NCI-H345 (cell line): ENCODE measurements at places on chromosomes 12 and 14.

- no peak for DNase-seq
These were observed 6.0 kb downstream of the LTB4R start for GRCh38 chr14:24317141-24317928.

DNA sequence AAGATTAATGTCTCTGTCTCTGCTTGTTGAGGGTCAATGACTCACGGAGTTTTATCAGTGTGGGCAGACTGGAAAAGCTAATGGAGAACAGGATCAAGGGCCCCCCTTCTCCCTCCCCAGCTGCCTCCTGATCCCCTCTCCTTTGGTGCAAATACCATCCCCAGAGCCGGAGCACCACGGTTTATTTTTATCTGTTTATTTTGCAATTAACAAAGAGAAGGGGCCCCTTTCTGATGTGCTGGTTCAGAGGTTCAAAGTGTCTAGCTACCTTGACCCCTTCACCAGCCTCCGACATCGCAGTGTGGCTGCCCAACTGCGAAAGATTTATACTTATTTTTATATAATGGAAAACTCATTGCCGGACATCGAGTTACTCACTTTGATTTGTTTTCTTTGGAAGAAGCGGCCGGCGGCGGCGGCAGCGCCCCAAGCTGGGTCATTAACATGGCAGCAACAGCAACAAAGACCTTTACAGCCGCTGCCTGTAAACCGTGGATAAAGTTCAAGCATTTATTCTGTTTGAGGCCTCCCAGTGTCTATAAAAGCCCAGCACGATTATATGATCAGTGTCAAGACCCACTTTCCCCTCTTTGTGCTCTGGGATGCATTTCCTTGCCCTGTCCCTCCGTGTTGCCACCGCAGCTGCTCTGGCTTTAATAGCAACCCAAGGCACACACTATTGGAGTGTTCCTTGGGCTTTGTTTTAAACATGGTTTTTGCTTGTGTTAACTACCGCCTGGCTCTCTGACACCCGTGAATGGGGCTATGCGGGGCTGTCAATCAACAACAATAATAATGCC lies 47.4 kb upstream of the PARP11 start:
- no peak for DNase-seq

DNA sequence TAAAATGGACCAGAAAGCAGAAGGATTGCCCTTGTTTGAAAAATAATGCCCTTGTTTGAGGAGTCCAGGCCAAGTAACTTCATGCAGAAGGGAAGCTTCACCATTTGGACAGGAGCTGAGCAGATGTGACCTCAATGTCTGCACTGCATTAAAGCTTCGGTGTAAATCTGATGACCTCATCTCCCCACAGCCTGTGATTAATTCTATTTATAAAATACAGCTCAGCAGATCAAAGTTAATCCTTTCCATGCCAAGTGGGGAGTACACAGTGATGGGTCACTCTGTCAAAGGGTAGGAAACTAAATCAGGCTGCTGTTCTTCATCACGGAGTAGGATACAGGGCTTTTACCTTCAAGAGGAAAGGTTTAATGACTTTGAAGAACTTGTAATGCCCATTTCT lies 533.7 kb downstream of the RPS29 start:
- no peak for DNase-seq

DNA sequence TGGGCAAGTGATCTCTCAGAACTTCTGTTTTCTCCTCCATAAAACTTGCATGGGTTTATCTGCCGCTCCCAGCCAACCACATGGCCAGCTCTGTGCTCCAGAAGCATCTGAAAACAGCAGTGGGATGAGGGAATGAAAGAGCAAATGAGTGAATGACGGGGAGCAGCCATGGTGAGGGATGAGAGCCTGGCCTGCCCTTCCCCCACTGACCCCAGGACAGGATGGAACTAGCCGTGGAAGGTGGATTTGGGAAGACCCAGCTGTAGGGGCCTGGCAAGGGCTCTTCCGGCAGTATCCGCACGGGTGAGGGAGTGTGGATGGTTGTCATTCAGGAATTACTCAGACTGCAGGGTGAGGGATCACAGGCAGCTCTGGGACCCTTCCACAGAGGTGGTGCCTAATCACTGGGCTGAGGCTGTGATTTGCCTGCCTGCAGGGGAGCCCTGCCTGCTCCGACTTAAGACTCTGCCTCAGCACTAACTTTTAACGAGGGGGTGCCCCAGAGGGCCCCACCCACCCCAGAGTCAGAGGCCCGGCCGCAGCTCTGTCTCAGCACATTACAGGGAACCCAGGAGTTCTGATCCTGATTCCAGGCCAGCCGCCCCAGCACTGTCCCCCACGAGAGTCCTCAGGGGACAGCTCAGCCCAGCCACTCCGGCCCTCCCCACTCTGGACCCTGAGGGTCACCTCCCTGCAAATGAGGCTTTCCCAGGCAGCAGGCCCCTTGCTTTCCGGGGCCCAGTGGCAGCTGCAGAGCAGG lies 136.8 kb upstream of the C14orf180 start:
- DNase-seq = no peak

DNA sequence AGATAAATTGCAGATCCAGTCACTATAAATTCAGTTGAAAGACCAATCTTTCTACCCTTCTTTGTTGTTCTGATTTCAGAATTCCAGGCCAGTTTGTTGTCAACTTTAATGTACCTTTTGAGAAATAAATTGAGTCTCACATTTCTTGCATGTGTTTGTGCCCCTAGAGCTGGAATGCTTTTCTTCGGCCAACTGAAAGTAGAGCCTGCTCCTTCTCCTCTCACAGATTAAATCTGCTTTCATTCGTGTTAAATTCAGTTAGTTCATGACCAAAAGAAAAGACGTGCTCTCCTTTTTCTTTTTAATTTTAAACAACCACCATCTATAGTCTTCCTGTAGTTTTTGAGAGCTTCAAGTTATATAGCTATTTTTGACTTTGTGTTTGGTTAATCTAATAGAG lies 22.9 kb downstream of the SOCS2 start:
- no peak for DNase-seq

DNA sequence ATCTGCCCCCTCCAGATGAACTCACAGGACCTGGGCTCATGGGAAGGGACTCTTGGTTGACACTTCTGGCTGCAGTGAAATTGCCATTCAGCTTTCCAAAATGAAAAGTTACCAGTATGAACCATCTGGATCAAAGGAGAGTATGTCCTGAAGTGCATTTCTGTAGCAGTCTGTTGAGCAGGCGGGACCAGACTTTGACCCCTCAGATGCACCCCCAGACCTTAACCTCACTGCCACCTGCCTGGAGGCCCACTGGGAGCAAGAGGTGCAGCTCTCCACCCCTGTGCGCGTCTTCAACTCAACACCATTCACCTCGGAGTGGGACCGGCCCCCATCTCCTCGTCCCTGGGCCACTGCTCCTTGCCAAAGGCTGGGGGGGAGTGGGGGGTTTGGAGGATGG lies 55.0 kb downstream of the MOK start:
- no peak for DNase-seq

GRCh38 chr14:20347747-20348146 lies 4.3 kb downstream of the PARP2 start:
- DNase-seq = no peak

DNA sequence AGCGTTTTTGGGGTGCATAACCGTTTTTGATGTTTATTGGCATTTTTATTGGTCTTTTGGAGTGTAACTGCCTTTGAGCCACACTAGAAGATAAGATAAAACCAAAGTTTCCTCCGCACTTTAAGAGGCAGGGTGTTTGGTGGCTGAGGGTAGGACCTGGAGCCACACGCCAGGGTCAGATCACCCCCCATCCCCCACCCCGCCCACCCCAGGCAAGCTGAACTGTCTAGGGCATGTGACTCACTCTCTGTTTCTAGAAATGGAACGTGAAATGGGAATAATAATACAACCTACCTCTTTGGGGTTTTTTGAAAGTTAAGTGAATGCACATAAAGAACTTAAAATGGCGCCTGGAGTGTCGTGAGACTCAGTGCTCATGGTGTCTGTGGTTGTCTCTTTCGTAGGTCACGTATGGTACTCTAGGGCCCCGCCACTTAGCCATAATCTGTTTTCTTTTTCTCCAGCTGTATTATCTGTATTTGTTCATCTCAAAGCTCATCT lies 56.0 kb downstream of the PPP2R5C start:
- DNase-seq = no peak

GRCh38 chr12:7933255-7933726 lies 2.7 kb downstream of the SLC2A3 start:
- peak; percentile 80 for DNase-seq

DNA sequence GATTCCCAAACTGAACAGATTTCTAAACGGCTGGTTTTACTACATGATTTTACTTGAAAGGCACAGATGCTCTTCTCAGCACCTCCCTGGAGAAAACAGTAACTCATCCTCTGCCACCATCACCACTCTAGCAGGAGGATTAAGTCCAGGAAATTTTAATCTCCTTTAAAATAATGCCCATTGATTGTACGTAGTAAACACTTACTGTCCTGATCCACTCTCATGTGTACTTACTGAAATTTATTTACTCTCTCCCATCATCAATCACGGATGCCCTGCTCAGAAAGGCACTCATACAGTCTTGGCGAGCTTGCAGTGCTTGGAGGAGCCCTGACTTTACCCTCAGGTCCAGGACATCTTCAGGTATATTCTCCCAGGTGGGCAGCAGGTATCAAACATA lies 239.8 kb upstream of the EGLN3 start:
- DNase-seq = no peak

DNA sequence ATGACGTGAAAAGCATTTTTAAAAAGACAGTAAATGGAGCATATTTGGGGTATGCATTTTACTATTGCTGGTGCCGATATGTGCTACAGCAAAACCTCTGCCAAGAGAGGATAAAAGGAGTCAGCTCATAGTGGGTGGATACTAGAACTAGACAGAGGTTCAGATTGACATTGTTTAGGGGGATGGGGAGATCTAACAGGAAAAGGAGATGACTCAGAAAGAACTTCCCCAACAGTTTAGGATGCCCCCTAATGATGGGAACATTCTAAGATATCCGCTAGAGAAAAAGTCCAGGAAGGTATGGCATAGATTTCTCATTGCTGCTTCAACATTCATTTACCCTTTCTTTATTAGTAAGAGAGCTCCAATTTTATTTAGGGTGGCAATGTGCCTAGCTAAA lies 110.5 kb upstream of the CLEC14A start:
- no peak for DNase-seq

- no peak for DNase-seq
These were observed 31.7 kb downstream of the ATP2A2 start for GRCh38 chr12:110312581-110313360.

GRCh38 chr12:91763654-91764370 lies 381.8 kb downstream of the BTG1 start:
- DNase-seq = no peak

DNA sequence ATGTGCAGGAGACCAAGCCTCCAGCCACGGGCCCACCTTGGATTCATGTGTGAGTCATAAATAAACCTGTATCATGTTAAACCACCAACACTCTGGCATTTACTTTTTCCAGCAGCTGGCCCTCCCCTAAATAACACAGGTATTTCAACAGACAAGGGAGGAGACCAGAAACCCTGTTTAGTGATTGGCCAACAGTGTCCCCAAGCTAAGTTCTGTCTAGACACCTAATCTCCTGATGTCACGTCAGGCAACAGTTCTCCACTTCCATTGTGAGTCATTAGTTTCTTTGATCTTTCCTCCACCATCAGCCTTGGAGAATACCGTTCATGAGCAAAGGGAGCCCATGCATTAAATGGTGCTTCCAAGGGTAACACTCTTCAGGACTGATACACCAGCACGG lies 196.9 kb downstream of the TMEM132C start:
- DNase-seq = no peak

DNA sequence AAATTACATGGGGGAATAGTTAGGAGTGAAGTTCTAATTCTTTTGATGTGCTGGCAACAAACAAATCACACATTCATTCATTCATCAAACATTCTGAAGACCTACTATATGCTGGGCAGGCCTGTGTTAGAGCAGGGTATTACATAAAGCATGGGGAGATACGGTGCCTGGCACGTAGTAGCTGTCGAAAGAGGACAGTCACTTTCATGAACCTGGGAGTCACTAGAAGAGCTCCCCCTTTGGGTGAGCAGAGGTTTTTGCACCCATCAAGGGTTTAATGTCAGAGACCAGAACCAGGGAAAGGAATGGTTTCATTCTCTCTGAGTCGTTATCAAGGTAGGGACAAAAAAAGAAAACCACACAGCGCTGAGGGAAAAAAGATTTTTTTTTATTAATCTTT lies 10.0 kb downstream of the LHX5 start:
- no peak for DNase-seq

GRCh38 chr14:103378038-103378854 lies 7.0 kb upstream of the MARK3 start:
- DNase-seq = no peak

DNA sequence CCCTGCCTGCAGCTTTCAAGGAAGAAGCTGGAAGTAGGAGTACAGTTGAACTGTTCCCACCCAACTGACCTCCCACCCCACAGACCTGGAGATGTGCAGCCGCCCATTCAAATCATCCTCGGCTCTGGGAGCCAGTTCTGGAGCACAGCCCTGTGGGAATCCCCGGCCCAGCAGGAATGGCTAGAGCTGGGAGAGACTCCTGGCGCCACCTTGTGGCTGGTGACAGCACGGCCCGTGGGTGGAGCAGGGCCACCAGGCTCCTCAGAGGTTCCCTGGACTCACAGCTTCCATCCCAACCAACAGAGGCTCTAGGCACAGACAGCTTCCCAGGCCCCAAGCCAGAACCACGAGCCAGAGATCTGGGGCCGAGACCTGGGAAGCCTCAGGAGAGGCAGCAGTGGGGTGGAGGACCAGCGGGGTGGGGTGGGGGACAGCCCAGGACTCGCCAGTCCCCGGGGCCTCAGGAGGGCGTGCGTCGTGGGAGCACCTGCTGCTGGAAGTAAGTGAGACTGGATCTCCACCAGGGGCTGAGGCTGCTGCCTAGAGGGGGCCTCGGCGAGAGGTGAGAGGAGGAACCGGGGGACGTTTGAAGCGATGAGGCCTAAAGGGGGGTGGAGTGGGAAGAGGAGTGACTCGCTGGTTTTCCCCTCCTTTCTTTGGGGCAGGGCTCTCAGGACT lies 43.4 kb downstream of the RNF34 start:
- DNase-seq = peak; percentile 61

- DNase-seq = peak; percentile 24
These were observed 64.5 kb downstream of the AMN start for GRCh38 chr14:102986810-102987579.

DNA sequence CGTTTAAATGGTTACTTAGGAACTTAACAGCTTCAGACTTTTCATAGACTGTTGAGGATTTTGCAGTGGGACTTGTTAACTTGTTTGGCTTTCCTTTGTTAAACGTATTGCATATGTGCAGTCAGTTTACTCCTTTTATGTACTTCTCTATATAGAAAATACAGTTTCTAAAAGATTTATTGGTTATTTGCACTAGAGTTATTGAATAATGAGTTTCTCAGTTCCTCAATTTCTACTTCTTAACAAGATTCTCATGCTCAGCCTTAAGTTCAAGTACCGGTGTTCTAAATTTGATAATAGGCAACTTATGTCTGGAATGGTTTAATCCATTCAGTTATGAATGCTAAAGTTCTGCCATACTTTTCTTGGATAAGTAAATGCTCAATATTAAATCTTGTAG lies 919 bp downstream of the PSMA3 start:
- DNase-seq = no peak

GRCh38 chr12:12523229-12523628 lies 39.4 kb downstream of the DUSP16 start:
- DNase-seq = no peak

GRCh38 chr12:54033980-54034784 lies 1.3 kb downstream of the HOXC5 start:
- no peak for DNase-seq
